ENCODE measurements at places on chromosomes 2 and 18.
A peak's percentile ranks its signal among the peaks of the same experiment; 100 is the strongest.

- DNase-seq = no peak
Measured at GRCh38 chr2:235630718-235631296, 137.0 kb downstream of the AGAP1 start.

- no peak for DNase-seq
Measured at GRCh38 chr2:95295376-95295775, 1.8 kb upstream of the KCNIP3 start.

GRCh38 chr2:239282448-239283287 is 118.2 kb downstream of the HDAC4 start:
- DNase-seq = no peak

DNA sequence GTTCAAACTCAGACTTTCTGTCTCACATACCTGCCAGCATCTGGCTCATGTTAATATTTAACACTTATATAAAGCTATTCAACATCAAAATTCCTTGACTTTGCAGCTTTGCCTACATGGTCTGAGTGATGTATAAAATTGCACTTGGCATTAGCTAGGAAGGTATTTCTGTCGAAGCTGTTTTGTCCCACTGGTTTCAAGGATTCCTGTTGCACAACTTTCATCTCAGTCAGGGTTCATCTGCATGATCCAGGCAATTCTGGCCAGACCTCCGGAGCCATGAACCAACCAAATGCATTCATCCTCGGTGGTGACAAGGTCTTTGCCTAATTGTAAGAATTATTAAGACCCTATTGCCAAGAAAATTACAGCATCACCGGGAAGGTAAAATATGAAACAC is 185.4 kb downstream of the ZEB2 start:
- DNase-seq = no peak

DNA sequence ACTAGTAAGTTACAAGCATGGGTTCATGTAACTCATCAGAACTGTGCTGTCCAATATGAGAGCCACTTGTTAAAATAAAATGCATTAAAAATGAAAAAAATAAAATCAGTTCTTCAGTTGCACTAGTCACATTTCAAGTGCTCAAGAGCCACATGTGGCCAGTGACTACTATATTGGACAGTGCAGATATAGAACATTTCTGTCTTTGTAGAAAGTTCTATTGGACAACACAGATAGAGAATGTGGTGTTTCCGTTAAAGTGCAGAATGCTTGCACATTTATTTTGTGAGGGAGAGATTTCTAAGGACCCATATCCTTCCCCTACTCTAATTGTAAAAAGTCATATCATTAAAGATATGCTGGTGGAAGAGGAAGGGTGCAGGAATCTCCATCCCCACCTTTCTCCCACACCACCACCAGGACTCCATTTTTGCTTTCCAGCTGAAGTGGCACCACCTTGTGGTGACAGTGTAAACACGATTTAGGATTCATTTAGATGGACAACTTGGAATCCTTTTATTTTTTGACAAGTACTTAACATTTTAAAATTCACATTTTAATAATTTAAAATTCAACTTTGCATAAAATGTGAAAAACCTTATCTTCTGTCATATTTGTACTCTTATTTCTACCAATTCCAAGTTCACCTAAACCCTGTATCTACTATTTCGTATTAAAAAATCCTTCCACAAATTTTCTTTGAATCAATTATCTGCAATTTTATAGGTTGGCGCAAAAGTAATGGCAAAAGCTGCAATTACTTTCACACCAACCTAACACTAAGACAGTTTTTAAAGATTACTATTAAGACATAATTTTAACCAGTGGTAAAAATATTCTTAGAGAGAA is 9.4 kb upstream of the CD302 start:
- peak; percentile 45 for DNase-seq

DNA sequence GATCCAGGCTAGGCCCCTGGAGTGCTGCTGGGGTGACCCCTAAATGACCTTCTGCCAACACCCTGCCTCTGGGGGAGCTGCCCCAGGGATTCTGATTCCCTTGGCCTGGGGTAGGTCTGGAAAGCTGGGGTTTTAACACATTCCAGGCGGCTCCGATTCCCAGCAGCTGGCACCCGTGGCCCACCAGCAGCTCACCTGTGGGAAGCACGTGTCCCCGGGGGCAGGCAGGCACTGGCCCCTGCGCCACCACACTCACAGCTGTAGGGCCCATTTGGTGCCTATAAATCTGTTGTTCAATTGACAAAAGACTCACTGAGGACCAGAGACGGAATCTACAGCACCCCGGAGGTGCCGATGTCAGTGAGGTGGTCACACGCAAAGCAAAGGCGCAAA is 4.1 kb upstream of the KLHL30 start:
- no peak for DNase-seq

- DNase-seq = no peak
Measured at GRCh38 chr2:20900052-20900636, 77.2 kb upstream of the LDAH start.

GRCh38 chr18:56986829-56987228 is 160.1 kb upstream of the BOD1L2 start:
- peak; percentile 77 for DNase-seq

- no peak for DNase-seq
Measured at GRCh38 chr2:181459621-181460021, 2.4 kb downstream of the ITGA4 start.

GRCh38 chr2:239250216-239251081 is 150.4 kb downstream of the HDAC4 start:
- DNase-seq = no peak

DNA sequence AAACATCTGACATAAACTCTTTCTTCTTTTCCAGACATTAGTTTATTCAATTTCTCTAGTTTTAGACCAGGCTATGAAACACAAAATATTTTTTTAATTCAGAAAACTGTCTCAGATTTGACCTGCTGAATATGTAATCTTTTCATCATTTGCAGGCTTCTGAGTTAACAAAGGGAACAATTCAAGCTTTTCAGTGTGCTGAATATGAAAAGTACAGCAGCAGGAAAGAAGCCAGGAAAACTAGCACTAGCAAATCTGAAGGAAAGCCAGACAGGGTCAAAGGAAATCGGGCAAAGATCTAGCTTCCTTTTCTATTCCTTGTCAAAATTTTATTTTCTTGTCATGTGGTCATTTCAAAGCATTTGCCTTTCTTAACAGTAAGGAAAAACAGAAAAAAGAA is 35.3 kb downstream of the ACVR1C start:
- no peak for DNase-seq

GRCh38 chr2:101179982-101180381 is 28.8 kb upstream of the TBC1D8 start:
- DNase-seq = no peak

GRCh38 chr2:48450936-48451602 is 78.9 kb upstream of the STON1 start:
- DNase-seq = peak; percentile 2

- DNase-seq = no peak
Measured at GRCh38 chr2:152513681-152514080, 178.7 kb downstream of the FMNL2 start.

GRCh38 chr18:13289481-13290205 is 71.1 kb downstream of the LDLRAD4 start:
- DNase-seq = no peak

DNA sequence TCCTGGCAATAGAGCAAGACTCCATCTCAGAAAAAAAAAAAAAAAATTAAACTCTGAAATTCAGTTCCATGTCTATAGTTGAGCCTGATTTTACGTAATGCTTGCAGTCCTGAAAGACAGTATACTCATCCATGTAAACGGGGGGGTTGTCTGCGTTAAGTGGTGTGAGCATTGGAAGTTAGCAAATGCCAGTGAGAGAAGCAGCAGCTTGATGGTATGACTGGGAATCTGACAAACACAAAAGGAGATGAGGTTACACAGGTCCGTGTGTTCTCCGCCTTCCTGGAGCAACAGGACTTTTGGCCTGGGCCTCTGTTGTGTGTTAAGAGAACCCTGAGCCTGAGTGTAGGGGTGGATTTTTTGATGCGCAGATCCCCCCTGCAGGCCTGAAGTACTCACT is 82.9 kb downstream of the PRKCE start:
- DNase-seq = no peak

All from NCI-H146 (cell line).